ENCODE measurements at places on chromosomes 6 and 20.
A peak's percentile ranks its signal among the peaks of the same experiment; 100 is the strongest.

GRCh38 chr6:3540253-3540820, 83.5 kb upstream of the SLC22A23 start:
- DNase-seq = no peak

GRCh38 chr20:43667341-43668132, 623 bp downstream of the MYBL2 start:
- peak; percentile 5 for DNase-seq

DNA sequence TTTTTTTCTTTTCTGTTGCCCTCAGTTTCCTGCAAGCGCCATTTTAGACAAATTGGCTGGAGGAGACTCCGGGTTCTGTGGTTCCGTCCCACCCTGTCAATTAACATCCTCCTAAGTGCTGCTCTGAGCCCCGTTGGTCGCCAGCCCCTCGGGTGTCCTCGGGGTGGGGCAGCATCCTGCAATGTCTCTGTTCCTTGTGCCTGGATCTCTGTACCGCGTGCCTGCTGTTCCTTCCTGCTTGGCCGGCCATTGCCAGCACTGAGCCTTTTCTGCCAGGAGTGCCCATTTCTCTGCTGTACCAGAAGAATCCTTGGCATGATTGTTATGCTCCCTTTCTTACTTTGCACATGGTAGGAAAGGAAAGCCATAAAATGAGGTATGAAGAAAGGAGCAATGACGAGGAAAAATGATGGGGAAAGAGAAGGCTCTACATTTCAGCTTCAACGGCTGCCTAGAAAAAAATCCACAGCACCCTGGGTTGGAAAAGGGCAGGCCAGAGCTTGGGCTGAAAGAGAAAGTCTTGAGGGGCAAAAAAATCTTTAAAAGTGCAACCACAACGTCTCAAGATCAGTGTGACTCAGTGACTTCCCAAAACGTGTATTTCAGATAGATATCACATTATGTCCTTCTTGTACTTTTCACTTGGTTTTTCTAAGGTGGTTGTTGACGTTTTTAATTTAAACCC, 256.7 kb downstream of the CLIC5 start:
- DNase-seq = no peak

- DNase-seq = no peak
These were observed 89.9 kb upstream of the ASF1A start for GRCh38 chr6:118804091-118804490.

DNA sequence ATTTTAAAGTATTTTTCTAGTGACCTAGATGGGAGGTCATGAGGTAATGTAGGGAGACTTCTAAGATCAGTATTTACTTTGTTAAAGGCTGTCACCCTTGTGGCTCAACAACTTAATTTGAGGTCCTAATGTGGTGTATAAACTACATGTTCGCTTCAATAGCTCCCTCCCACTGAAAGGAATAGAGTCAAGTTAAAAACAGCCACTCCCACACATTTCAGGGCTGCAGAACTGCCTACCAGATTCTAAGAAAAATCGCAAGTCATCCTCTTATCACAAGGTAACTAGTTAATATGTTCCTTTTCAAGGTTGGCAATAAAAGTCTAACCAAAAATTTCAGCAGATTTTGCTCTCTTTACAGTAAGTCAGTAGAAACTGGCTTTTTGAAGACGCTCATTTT, 15.1 kb downstream of the GSTA1 start:
- DNase-seq = no peak

DNA sequence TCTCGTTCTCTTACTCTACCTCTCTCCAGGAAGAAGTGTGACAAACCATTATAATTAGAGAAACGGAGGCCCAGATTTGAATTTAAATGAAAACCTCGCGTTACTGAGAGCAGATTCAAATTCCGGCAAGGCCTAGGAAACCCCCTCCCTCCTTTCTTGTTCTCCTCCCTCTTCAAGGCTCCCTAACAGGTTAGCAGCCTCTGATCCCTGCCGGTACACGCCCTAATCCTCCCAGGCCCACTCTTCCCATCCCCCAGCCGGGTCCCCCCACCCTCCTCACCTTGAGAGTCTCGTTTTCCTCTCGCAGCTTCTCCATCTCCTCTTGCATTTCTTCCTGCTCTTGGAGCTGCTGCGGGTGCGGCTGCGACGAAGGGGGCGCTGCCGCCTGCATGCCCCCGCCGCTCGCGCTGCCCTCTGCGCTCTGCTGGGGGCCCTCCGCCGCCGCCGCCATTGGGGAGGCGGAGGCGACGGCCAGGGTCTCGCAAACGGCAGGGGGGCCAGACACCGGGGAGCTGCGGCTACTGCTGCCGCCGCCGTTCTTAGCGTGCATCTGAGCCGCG, 3.8 kb downstream of the MTCL3 start:
- no peak for DNase-seq

DNA sequence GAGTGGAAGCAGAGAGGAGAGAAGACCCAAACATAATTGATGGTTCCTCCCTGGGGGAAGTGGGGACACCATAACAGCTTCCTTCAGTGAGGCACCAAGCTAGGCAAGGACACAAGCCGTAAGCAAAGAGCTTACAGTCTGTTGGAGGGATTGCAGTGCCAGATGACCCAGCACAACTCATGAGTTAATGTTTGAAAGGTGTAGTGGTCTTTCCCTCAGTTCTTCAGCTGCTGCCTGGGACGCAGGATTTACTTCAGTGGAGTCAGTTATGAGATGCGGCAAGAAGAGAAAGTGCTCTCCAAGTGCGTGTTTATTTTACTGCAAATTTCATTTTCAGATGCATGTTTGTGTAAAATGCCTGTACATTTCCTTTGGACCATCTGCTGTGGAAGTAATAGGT, 38.7 kb upstream of the SLC17A4 start:
- DNase-seq = no peak

DNA sequence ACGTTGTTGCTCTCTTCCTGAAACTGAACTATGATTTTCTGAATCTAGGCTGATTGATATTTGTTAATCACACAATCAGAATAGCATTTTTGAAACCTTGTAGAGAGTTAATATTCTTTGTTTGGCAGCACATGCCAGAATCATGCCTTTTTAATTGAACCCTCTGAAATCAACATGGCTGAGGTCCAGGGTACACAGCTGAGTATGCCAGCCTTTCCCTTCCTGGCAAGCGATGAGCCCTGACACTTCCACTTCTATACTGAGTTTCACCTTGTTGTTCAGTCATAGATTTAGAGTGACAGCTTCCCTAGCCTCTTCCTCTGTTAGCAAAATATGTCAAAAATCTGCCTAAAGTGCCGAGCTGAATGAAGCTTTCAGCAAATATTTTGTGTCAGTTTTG, 6.8 kb downstream of the HDDC2 start:
- DNase-seq = peak; percentile 56

DNA sequence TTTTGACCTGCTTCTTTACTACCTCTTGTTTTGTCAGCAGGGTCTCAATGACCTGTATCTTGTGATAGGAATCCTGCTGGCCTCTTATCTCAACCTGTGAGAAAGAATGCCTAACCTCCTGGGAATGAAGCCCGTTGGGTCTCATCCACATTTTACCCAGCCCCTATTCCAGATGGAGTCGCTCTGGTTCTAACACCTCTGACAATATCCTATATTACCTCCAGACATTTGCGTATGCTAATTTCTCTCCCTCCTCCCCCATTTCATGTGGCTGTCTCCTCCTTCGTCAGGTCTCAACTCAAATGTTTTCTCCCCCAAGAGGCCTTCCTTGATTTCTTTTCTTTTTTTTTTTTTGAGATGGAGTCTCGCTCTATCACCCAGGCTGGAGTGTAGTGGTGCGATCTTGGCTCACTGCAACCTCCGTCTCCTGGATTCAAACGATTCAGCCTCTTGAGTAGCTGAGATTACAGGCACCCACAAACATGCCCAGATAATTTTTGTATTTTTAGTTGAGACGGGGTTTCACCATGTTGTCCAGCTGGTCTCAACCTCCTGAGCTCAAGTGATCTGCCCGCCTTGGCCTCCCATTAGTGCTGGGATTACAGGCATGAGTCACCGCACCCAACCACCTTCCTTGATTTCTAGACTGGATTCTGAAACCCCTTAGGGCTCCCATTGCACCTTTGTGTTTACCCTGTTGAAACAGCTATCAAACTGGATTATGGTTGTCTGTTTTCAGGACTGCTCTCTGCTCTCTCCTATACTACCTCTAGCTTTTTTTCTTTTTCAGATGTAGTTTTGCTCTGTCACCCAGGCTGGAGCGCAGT, 49.5 kb upstream of the B4GALT5 start:
- no peak for DNase-seq

DNA sequence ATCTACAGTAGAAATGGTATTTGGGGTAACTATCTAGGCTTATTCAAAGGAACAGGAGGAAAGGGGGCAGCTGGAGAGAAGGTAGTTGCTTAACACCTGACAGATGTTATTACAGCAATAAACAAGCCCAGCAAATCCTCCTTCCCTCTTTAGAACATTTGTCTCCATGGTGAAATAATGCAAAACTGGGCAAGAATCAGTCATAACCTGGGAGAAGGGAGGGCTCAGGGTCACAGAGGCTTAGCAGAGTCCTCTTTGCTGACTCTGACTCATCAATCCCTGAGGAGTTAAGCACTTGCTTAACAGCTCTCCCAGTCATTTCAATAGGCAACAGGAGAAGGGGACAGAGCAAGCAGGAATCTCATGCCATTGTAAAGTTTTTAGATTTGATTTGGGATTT, 230.3 kb downstream of the IBTK start:
- no peak for DNase-seq

GRCh38 chr6:117272891-117273290, 7.5 kb downstream of the VGLL2 start:
- DNase-seq = no peak

DNA sequence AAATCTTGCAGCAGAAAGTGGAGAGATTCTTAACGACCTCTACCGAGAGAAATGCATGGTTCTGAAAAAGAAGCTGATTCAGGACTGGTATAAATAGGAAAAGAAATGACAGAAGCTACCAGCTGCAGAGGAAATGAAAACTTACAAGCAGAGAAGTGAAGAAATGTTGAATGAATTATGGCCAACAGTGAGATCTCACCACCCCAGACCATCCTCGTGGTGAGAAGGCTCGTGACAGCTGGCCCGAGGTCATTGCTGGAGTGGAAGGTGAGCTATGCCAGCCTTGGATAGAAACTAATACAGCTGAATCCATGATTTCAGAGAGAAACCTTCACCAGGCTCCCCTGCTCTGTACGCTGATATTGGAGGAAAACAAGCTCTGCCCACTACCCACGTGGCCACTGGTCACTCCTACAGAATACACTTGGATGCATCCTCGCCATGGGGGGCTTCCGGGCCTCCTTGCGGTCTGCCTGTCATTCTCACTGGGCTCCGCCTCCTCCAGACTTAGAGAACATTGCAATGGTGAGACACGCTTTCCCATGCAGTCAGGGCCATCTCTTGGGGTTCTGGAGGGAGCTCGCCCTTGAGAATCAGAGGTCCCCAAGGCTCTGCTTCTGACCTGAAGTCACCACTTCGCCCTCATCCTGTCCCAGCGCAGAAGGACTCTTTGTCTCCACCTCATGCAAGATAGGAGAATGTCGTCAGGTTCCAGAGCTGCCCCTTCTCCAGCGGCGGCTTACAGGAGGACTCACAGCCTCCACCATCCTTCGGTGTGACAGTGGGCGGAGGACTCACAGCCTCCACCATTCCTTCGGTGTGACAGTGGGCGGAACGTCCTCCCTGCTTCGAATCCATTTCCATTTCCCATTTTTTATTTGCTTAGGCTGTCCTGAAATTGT, 10.6 kb upstream of the TUBB2B start:
- DNase-seq = no peak

GRCh38 chr6:17233531-17233930, 47.6 kb upstream of the RBM24 start:
- DNase-seq = peak; percentile 74
